ENCODE measurements at places on chromosomes 5 and 9.
A peak's percentile ranks its signal among the peaks of the same experiment; 100 is the strongest.

GRCh38 chr5:12277504-12278192 lies 373.4 kb upstream of the CTNND2 start:
- no peak for DNase-seq

GRCh38 chr5:168086104-168086610 lies 205.3 kb upstream of the WWC1 start:
- DNase-seq, result no peak

DNA sequence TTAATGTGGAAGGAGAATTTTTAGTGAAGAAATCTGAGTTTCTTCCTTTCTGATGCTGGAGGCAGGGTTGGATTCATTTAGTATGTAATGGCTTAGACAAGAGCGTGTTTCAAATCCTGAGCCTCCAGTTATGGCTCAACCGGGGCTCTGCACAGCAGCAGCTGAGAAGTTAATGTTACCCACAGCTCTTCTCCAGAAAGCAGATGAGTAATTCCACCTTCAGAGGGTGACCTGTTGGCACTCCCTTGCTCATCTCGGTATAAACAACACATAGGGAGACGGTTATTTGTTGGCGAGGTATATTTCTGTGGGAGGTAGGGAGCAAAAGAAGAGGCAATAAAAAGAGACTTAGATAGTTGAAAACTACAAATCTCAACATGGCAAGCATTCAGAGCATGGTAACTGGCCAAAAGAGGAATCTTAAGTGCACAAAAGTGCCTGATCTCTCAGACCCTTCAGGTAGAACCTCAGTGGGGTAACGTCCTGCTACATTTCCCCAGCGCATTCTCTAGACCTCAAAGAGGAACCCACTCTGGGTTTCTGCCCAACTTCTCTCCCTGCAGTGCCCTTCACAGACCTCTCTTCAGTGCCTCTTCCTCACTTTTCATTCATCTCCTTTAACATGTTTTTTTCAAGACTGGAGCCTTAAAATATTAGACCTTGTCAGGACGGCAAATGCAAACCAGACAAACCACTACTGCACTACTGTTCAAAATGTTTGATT lies 417.5 kb upstream of the ADAMTSL1 start:
- DNase-seq, result no peak

- DNase-seq, result peak; percentile 96
Observed at GRCh38 chr5:146006470-146007190, 70.3 kb downstream of the SH3RF2 start.

DNA sequence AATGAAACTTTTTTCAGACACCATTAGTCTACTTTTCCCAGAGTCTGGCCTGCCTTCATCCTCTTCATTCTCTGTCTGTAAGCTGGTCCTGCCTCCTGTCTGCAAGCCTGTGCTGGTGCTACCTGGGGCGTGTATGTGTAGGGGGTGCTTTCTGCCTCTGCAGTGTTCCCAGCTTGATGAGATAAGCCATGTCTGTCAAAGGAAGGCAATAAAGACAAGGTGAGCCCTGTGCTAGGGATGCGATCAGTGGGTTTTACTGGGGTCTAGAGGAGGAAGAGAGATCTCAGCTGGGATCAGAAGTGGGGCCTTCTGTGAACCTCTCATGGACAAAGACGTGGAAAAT lies 78.0 kb upstream of the TGFBR1 start:
- no peak for DNase-seq

GRCh38 chr9:94033383-94033782 lies 50.9 kb upstream of the PTPDC1 start:
- DNase-seq, result no peak

DNA sequence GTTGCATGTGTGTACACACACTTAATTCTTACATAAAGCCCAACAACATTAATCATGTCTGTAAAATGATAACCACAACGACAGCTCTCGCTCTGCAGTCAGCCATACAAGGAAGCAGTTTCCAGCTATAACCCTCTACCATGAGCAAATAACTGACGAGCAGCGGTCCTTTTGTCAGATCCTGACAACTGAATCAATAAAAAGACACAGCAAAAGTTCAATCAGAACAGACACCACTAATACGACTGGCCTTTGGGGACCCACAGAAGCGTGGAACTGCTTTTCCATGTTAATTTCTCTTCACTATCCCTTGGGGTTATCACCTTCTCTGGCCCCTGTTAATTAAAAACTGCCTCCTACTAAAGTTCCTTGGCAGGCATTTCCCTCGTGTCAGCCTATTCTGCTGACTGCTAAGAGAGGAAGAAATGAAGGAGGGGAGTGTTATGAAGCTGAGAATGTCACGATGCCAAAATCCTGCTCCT lies 722.8 kb upstream of the GRAMD2B start:
- DNase-seq, result peak; percentile 68

- DNase-seq, result no peak
Observed at GRCh38 chr5:171598641-171599152, 179.2 kb downstream of the FGF18 start.

Measured in MV-4-11 (cell line).